Stimulated activated CD4-positive, alpha-beta T cell treated with anti-CD3 and anti-CD28 coated beads, Interleukin-1b, Interleukin-23, amount 100 ng/mL, for 48 hours (primary cell): ENCODE measurements at places on chromosomes 6 and 20.

DNA sequence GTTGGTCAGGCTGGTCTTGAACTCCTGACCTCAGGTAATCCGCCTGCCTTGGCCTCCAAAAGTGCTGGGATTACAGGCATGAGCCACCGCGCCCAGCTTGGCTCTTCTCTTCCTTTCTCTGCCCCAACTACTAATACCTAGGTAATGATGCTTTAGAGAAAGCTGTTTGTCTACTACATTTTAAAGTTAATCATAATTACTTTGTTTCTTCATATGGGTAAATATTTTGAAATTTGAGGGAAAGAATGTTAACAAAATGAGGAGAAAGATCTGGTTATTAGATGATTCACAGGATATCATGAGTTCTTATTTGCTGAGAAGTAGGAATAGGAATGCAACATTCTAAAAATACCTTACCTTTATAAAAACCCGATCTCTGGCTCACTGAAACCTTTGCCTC, 18.4 kb upstream of the PTPRK start:
- DNase-seq = no peak

- DNase-seq = no peak
Measured at GRCh38 chr6:136312975-136313374, 23.3 kb upstream of the BCLAF1 start.

GRCh38 chr6:148747471-148748165, 788 bp downstream of the UST start:
- peak; percentile 20 for DNase-seq

GRCh38 chr6:84618836-84619235, 145.6 kb downstream of the TBX18 start:
- DNase-seq = no peak

- no peak for DNase-seq
Measured at GRCh38 chr6:111620169-111620568, 14.5 kb upstream of the TRAF3IP2 start.

GRCh38 chr20:22579711-22580697, 4.4 kb downstream of the FOXA2 start:
- DNase-seq = no peak

- no peak for DNase-seq
Measured at GRCh38 chr6:121520337-121521163, 85.1 kb downstream of the GJA1 start.
